Activated T-cell treated with anti-CD3 and anti-CD28 coated beads, Interleukin-2, amount 50 U/mL, for 24 hours (primary cell): ENCODE measurements at places on chromosomes 7 and 10.
A peak's percentile ranks its signal among the peaks of the same experiment; 100 is the strongest.

- peak; percentile 38 for DNase-seq
These were observed 120.1 kb downstream of the ARHGAP12 start for GRCh38 chr10:31808258-31809218.

GRCh38 chr10:98213740-98214139, 54.3 kb downstream of the LOXL4 start:
- DNase-seq: no peak

- no peak for DNase-seq
These were observed 60.9 kb upstream of the LANCL2 start for GRCh38 chr7:55304018-55304762.

GRCh38 chr7:25666671-25667060, 438.4 kb upstream of the NPVF start:
- DNase-seq: no peak

- DNase-seq: no peak
These were observed 103.2 kb upstream of the CTBP2 start for GRCh38 chr10:125263551-125263950.

DNA sequence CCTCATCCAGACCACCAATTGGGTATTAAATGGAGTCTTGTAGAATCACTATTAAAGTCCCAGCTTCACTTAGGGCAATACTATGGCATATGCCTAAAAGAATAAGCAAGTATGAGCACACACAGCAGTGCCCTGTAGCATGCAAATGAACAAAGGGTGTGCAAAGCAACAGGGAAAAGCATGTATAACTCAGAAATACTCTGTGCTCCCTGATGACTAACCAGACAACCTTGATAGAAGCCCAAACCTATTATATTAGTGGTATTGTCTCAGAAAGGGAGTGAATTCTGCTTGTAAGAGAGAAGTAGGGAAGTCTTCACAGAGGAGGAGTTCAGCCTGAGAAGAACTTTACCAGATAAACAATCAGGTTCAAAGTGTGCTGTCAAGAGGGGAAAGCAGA, 131.2 kb downstream of the DGKI start:
- DNase-seq: no peak

DNA sequence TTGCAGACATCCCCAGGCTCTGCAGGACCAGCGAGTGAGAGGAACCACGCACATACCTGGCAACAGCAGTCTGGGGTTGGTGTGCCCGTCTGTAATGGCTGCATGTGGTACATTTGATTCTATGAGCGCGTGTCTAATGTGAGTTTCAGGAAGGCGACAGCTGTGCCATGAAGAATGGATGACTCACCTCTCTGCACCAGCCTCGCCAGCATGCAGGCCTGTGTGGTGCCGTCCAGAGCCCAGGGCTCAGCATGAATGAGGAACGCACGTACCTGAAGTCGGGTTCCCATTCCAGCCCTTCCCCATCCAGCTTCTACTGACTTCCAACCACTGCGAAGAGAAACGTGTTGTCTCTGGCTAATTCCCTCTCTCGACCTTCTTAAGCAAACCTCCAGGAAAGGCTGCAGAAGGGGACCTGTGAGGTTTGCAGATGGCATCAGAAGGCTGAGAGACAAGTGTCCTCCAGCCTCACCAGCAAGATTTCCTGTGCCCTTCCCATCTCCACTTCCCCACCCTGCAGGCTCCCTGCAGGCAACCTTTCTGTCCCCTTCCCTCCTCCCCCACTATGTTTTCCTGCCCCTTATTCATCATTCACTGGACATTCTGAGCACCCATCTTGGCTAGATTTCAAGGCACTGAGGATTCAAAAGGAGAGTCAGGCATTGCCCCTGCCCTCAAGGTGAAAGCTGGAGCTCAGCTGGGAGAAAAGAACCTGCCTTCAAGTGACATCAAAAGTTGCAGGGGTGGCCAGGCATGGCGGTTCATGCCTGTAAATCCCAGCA, 54.3 kb downstream of the ASB13 start:
- DNase-seq: no peak

DNA sequence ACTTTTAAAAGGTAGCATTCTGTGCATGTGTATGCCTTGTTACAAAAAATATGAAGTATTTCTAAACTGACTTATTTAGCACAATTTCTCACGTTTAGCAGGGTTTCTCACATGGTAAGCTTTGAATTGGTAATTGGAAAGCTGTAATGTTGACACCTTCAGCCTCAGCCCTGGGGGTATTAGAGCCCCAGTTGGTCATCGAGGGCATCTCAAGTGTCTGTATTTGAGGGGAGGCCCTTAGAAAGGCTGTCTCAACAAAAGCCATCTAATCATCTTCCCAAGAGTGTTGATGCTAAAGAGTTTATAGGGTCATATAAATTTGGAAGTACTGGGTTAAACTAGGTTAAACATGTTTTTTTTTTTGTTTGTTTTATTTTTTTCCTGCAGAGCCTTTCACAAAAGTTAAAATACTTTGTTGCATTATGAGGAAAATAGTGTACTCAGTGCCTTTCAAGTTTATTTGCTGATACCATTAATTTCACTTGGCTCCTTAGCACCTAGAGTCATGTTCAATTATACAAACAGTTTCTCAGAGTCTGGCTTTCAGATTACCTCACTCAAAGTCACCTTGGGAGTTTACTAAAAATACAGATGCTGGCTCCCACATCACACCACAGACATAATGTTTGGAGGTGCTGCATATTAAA, 134.0 kb downstream of the CD36 start:
- DNase-seq: no peak

DNA sequence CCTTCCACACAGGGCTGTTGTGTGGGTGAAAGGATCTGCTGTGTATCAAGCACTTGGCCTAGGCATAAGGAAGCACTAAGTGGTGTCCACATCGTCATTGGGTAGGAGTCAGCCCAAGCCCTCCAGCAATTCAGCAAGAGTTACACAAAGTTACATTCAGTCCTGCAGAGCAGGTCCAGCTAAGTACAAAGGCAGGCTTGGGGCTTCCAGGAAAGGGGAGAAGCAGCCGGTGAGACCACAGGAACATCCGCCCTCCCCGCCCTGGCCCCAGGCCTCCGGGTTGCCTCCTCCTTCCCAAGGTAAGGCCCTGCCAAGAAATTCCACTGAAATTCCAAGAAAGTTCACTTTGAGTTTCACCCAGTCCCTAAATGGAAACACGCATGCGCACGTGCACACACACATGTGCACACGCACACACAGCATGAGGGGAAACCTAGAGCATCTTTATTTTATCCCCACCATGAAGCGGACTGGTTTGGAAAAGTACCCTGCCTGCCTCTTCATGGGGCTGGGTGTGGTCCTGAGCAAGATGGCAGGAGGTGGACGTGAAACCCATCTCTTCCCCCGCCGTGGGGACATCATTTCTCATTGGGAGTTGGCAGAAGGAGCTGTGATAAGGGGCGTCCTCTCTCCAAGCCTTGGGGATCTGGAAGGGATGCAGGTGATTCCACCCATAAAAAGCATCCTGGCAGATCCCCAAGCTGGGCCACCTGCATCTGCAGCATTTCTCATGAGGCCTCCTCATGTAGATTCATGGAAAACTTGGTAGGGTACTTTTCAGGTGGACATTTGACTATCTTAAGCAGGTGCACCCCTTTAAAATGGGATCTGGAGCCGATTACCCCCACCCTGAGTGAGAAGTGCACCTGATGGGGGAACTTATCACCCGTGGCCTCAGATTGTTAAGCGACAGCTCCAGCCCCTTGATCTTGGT, 69.1 kb upstream of the NANOS1 start:
- DNase-seq: no peak

GRCh38 chr7:108845951-108846350, 276.3 kb downstream of the DNAJB9 start:
- no peak for DNase-seq

GRCh38 chr10:128003521-128003920, 96.6 kb downstream of the PTPRE start:
- no peak for DNase-seq

DNA sequence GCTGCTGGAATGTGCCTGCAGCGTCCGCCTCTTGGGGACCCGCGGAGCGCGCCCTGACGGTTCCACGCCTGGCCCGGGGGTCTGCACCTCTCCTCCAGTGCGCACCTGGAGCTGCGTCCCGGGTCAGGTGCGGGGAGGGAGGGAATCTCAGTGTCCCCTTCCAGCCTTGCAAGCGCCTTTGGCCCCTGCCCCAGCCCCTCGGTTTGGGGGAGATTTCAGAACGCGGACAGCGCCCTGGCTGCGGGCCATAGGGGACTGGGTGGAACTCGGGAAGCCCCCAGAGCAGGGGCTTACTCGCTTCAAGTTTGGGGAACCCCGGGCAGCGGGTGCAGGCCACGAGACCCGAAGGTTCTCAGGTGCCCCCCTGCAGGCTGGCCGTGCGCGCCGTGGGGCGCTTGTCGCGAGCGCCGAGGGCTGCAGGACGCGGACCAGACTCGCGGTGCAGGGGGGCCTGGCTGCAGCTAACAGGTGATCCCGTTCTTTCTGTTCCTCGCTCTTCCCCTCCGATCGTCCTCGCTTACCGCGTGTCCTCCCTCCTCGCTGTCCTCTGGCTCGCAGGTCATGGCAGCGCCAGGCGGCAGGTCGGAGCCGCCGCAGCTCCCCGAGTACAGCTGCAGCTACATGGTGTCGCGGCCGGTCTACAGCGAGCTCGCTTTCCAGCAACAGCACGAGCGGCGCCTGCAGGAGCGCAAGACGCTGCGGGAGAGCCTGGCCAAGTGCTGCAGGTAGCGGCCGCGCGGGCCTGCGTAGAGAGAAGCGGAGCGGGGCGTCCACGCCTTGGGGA, 645 bp downstream of the SLC26A4 start:
- peak; percentile 73 for DNase-seq

DNA sequence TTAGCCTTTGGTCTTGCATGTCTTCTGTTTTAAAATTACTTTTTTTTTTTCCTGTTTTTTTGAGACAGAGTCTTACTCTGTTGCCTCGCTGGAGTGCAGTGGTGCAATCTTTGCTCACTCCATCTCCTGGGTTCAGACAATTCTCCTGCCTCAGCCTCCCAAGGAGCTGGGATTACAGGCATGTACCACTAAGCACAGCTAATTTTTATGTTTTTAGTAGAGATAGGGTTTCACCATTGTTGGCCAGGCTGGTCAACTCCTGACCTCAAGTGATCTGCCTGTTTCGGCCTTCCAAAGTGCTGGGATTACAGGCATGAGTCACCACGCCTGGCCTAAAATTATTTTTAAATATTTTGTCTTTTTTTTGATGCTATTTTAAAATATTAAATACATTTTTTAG, 38.5 kb downstream of the MLLT10 start:
- DNase-seq: no peak

DNA sequence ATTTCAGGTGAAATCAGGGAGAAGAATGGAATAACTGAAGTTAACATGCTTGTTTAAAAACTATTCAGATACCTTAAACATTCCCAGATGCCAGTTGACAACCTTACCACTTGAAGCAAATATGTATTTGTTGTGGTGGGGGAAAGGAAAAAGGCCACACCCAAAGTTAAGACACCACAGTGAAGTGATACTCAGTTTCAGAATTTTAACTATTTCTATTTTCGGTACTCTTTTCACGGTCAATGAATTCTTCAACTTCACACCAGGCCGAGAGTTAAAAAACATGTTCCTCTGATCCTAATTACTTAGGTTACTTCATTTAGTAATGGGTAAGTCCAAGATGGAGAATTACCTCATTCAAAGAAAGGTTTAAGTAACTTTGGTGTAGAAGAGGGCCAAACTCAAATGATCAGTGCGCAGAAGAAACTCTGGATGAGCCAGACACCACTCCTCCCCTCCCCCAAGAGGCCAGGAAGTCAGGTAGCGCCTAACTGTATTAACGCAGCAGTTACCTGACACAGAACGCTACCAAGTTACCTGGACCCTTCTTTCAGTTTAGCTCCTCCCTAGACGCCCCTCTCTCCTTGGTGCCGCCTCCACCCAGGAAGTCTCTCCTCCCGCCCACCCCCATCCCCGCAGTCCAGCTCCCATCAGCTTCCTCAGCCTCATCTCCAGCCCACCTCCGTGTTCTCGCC, 700 bp downstream of the MTPN start:
- no peak for DNase-seq

- no peak for DNase-seq
These were observed 18.2 kb upstream of the COL13A1 start for GRCh38 chr10:69783515-69783914.

GRCh38 chr7:97005183-97006054, at the start of gene DLX6:
Gene DLX6, plus strand, starts transcription at chr7:97005553. Its CDS starts 425 bp downstream, at chr7:97005978.
- DNase-seq: peak; percentile 53

DNA sequence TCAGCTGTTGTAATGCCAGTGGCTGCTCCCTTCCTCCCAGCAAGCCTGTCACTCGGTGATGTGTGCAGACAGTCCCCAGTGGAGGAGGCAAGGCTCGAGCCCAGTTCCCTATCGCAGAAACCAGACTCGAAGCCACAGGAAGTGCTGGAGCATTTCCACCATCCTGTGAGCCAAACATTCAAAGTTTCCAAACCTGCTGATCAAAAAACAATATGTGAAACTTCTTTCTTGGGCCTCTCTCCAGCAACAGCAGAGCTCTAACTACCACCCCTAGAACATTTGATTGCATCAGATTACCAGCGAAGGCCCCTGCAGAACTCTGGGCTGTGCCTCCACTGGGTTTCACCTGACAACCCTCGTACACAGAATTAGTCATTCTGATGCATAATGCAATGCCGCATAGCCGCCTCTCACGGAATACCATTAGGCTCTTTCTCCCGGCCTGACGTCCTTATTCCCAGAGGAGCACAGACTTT, 94.0 kb downstream of the ELMO1 start:
- peak; percentile 69 for DNase-seq

DNA sequence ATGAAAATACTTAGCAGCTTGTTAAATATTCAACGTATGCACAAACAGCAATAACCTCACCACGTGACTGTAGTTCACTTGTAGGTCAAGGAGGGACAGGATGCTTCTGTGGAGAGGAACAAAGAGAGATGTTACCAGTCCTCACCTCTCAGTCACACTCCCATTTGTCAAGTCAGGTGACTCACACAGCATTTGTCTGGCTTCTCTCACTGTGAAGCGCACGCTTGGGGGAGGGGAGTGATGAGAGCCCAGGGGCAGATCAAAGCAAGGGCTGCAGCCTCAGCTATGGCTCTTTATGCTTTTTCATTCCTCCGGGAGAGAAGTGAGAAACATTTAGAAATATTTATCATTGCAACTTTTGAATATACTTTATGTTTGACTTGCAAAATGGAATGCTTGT, 2.9 kb upstream of the RBM20 start:
- DNase-seq: peak; percentile 64

- peak; percentile 71 for DNase-seq
These were observed 39.2 kb downstream of the XPNPEP1 start for GRCh38 chr10:109883859-109884771.

DNA sequence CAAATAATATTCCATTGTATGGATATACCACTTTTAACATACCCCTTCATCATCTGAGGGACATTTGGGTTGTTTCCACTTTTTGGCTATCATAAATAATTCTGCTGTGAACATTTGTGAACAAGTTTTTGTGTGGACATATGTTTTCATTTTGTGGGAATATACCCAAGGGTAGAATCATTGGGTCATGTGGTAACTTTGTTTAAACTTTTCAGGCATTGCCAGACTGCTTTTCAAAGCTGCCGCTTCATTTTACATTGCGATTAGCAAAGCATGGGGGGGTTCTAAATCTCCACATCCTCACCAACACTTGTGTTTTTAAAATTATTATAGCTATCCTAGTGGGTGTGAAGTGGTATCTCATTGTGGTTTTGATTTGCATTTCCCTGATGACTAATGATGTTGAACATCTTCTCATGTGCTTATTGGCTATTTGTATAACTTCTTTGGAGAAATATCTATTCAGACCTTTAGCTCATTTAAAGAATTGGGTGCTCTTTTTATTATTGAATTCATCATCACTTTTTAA, 8.4 kb upstream of the HHEX start:
- DNase-seq: no peak

GRCh38 chr7:80618096-80618495, 20.3 kb upstream of the CD36 start:
- no peak for DNase-seq
